CD4-positive, alpha-beta T cell treated with Interleukin-15 for 4 hours (primary cell): ENCODE measurements at places on chromosomes 7 and 10.

DNA sequence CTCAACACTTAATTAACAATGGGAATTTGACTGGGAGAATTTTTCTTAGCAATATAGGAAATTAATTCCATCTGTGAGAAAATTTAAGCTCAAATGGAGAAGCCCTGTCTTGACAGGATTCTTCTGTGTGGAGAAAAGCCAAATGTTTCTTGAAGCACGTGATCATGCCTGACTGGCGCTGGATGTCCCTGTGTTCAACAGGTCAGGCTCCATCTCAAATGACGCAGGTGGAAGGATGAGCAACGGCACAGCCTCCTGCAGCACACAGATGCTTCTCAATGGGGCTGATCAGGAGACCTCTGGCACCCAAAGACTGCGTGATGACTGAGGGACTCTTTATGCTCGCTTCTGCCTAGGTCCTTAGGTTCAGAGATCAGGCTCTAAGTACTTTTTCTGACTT is 143.8 kb downstream of the RSU1 start:
- DNase-seq: no peak

DNA sequence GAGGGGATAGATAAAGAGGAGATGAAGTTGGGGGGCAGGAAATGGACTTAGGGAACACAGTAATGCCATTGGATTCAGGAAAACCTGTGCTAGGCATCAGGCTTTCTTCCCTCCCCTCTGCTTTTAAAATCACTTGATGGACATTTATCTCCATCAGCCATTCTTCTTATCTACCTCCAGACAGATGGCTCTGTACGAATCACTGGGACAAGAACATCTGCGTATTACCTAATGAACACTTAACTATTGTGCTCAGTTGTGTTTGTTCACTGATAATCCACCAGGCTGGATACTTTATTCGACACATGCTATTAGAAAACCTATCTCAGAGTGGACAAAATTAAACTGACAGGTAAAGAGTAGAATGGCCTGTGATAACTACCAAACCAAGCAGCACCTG is 40.0 kb downstream of the TNKS2 start:
- DNase-seq: no peak

DNA sequence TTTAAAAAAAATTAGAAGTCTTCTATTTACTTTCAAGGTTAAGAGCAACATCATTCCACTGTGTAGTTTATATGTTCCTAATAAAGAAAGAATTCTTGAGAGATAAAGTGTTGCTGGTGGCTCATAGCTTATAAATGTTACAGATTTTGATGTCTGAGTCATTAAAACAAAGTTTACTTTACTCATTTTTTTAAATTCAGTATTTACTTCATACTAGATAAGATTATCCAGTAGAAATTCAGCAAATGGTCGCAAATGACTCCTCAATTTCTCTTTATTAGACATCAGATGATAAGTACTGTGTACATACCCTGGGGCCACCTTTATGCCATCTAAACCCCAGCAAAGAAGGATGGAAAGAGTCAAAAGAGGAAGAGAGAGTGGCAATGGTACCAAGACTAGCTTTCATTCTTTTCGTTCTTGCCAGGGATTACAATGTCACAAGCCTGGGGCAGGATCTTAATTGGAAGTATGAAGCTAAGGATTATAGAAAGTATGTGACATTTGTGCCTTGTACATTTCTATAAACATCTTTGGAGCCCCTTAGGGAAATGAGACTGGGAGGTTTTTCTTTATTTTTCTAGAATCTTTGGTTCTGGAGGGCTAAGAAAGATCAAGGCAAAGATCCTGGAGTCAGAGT is 206.1 kb downstream of the CHRM2 start:
- no peak for DNase-seq

DNA sequence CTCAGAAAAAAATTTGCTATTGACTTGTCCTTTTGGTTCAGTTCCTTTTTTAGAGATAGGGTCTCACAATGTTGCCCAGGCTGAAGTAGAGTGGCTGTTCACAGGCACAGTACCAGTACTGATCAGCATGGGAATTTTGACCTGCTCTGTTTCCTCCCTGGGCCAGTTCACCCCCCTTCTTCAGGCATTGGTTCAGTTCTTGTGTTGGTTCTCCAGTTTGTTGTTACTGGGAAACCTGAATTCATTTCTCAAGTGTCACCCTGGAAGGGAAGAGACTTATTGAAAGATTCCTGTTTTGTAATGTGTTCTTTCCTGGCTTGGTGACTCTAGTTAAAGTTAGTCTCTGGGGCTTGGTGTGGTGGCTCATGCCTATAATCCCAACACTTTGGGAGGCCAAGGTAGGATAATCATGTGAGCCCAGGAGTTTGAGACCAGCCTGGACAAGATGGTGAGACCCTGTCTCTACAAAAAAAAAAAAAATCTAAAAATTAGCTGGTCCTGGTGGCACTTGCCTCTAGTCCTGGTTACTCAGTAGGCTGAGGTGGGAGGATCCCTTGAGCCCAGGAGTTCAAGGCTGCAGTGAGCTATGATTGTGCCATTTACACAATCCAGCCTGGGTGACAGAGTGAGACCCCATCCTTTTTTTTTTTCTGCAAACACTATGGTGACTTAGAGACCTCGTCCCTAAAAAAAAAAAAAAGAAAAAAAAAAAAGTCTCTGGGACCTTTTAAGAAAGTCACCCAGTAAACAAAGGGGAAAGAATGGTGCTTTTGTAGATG is 52.7 kb downstream of the CNNM2 start:
- no peak for DNase-seq

DNA sequence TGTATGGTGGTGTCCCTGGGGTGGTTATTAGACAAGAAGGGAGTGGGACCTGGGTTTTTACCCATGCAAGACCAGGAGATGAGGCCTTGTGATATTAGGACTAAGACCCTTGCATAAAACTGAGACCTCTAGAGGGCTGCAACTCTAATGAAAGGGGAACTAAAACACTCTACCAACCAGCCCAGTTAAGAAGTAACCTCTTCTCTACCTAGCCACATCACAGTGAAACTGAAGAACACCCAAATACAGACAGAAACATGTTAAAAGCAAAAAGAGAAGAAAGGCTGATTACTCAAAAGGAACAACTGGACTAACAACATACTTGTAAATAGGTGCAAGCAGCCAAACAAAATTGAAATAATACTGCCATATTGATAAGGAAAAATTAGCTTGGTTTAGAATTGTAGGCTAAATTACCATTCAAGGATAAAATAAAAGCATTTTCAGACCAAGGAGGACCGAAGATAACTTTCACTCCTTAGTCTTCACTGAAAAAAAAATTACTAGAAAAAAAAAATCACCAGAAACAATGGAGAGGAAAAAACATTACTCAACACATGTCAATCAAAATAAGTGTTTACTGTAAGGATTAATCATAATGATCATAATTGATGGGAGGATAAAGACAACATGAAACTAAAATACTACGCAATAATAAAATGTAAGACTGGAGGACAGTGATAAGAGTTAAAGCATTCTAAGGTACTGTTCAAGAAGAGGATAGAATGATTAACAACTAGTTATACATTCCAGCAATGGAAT is 27.6 kb downstream of the ERLIN1 start:
- DNase-seq: no peak

DNA sequence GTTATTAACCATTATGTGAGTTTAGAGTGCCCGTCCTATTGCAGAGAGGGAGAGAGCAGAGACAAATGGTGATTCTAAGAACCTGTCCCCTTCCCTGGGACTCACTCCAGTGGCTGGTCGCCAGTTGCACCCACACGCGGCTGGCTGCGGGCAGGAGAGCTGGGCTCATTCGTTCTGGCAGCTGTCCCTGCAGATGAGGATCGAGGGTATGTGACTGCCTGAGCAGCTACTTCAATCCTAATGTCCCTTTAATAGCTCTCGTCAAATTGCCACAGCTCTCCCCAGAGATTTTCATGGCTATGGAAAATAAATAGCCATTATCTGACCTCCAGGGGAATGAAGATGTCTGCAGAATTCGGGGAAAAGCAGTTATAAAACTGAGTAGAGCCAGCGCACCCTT is 41.6 kb downstream of the RBM28 start:
- no peak for DNase-seq

- DNase-seq: no peak
Observed at GRCh38 chr10:94043431-94043990, 49.8 kb downstream of the PLCE1 start.

DNA sequence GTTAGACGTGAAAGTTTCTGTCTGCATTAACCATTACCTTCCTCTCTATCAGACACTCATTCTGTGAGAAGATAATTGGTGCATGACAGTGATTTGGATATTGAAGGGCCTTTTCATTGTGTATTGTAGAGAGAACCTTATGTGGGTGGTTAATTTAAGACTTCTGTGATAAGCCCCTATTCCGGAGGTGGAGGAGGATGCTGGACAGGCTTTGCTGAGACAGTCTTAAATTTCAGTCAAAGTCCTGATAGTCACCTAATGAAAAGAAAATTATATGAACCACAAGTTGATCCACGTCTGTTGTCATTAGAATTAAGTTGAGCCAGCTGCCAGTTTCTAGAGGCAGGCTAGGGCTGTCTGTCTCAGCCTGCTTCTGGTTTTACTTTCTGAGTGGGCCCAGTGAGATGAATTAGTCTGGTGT is 62.9 kb downstream of the CELF2 start:
- no peak for DNase-seq

DNA sequence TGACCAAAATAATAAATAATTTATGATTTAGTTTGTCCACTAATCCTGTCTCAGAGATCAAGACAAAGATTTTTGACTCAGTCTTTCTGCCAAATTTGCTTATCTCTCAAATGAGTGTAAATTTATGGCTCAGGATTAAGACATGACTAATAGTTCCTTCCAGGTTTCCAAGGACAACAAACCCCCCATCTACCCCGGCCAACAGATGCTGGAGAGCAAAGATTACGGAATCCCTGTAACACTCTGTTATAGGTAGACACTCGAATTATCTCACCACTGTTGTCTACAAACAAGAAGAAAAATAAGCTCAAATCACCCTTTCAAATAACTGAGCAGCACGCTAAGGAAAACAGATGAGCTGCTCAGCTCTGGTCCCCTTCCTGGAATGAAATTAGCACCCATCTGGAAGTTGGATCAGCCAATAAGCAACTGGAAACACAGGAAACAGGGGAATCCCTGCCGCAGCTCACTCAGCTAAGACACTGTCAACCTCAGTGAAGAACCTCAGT is 56.8 kb upstream of the SVIL start:
- DNase-seq: no peak

- DNase-seq: no peak
Observed at GRCh38 chr7:112124061-112124766, 82.0 kb downstream of the DOCK4 start.
